NCI-H345 (cell line): ENCODE measurements at places on chromosomes 6 and 20.

DNA sequence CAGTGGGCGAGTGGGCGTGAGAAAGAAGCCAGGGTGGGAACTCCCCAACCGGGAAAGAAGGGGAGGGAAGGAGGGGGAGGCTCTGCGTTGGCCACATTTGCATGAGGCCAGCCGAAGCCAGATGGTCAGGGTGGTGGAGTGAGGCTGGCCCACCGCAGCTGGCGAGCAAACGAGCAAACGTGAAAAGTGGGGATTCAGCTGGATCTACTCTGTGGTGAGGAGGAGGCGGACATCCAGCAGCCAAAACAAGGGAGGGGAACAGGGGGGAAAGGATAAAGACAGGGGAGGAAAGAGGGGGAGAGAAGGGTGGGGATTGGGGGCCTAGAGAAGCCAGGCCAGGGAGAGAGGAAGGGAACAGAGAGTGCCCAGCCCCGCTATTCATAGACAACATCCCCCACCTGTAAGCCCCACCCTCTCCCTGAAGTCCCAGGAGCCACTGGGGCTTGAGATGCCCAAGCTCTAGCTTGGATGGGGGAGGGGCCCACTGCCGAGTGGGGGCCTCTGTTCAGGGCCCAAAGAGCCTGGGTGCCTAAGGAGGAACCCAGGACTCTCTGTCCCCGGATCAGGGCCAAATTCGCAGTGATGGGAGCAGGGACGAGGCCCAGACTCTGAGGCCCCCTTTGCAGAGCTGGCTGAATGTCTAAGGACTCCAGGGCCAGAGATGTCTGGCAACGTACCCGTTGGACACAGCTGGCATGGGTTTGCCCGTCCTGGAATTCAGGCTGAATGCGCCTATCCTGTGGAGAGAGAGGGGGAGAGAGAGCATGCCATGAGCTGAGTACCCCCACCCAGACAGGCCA lies 45.1 kb downstream of the CPNE5 start:
- DNase-seq, result no peak

DNA sequence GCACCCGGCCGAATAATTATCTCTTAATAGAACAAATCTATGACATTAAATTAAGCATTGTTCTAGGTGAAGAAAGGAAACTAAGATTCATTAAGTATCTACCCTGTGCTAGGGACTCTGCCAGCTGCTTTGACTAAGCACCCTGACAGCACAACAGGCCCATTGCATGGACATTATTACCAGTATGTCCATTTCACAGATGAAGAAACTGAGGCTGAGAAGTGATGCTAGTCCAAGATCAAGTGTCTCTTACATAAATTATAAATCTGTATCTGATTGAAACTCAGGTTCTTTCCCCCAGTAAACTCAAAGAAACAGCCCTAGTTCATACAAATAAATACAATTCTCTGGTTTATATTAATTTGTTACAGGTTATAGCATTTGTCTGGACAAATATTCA lies 31.3 kb downstream of the SLC22A23 start:
- DNase-seq, result no peak

DNA sequence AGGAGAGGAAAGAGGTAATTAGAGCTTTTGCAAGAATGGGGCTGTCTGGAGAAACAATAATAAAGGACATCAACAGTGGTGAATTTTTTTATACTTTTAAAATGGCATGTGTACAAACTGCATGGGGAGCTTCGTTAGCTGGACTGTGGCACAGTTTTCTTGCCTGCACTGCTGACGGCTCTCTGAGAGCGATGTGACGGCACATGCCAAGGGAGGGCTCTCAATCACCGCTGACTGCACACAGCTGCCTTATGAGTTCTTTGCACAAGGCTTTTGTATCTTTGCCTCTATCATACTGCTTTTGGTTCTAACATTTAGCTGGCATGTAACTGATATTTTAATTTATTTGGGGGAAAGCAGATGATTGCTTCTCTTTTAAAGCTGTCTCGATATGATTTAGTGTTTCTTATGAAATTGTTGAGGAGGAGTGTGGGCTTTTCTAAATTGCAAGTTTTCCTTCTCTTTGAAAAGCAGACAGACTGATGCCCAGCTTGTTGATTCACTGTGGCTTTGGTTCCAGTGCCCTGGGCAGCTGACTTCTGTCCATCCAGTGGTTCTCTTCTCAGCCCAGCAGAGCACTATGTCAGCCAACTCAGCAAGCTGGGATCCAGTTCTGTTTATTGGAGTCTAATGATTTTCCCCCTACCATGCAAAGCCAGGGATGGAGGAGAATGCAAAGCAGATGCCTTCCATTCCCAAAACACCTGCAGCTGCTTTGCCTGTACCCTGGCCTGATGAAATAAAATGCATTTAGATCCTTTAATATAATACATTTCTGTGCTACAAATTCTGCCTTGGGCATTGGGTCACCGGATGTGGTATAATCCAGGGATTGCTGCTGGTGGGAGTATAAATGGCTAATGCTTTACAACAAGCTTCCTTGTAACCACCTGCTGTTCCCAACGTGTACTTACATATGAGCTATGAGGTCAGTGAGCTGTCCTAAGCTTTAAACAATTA lies 323.9 kb downstream of the ZFAND3 start:
- no peak for DNase-seq

DNA sequence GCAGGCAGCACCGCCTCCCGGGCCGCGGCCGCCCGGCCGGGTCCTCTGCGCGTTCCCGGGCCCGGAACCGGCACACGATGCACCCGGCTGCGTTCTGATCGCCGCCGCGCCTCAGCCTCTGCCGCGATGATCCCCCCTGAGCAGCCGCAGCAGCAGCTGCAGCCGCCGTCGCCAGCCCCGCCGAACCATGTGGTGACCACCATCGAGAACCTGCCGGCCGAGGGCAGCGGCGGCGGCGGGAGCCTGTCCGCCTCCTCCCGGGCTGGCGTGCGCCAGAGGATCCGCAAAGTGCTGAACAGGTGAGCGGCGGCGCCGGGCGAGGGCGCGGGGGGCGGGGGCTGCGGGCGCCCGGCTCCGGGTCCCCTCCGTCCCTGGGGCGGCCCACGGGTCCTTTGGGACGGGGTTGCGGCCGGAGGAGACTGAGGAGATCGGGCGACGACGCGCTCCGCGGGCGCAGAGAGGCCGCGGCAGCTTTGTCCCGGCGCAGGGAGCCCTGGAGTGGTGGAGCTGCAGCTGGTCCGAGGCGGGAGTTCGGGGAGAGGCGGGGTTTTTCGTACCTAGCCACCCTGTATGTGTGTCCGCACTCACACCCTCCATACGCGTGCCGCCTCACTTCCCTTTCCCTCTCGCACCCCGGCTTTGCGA lies 659 bp downstream of the SLC35F1 start:
- peak; percentile 52 for DNase-seq
